ENCODE measurements at places on chromosomes 1 and 21. TPM values are rescaled to one million over a fixed set of nuclear protein-coding genes. Genes with fewer than 3 reads are reported as not detected.

The KCNK1 gene
- total RNA-seq, result 0.90 TPM

DNA sequence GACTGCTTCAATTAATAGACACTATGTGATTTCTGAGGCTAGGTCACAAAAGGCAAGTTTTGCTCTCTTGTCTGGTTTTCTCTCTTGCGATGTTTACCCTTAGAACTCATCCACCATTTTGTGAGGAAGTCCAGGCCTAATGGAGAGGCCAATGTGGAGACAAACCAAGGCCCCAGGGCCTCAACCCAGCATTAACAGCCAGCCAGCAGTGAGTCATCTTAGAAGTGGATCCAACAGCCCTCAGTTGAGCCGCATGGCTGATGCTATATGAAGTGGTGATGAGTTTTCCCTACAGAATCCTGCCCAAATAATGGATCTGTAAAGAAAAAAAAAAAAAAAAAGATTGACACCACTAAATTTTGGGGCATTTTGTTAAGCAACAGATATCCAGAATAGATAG is 95.1 kb downstream of the DNTTIP2 start:
- DNase-seq, result no peak

- DNase-seq, result peak; percentile 92
These were observed 82.3 kb downstream of the ITPKB start for GRCh38 chr1:226656601-226657277.

DNA sequence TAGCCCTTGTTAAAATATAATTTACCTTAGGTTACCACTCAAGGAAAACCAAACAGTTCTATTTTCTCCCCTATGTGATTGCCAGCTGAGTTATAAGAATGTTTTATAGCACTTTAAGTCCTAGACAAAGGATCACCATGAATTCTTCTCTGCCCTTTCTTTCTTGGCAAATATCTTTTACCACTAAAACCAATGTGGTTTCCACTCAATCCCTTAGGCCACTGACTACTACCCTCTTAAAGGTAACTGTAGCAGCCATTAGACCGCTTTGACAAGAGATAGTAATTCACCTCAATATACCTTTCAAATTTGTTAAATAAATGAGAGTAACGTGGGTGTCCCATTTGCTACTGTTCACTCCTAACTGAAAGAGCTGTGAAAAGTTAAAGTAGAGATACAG is 307.9 kb upstream of the PRMT6 start:
- no peak for DNase-seq

DNA sequence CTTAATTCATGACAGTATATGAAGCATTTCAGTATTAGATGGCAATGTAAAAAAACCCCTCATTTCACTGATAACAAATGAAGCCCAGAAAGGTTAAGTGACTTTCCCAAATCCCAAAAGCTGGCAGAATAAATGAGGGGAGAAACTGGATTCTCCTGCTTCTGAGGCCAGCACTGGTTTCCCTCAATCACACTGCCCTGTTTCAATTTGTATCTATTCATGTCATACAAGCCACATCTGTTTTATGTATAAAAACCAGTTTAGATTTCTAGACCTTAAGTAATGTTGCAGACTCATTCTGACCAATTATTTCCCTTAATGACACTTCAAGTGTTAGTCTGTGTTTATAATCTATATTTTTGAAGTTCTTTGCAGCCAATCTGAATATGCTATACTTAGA is 16.8 kb downstream of the PLPPR4 start:
- DNase-seq, result no peak

GRCh38 chr1:240122639-240123613 is 31.2 kb downstream of the FMN2 start:
- no peak for DNase-seq

- peak; percentile 87 for DNase-seq
These were observed 12.1 kb downstream of the PLXNA2 start for GRCh38 chr1:208231881-208232661.

- peak; percentile 38 for DNase-seq
These were observed 3.9 kb downstream of the KPNA6 start for GRCh38 chr1:32111789-32112188.

The WNT3A gene
- not detected for total RNA-seq

The LMOD1 gene
- total RNA-seq, result 53.2 TPM

DNA sequence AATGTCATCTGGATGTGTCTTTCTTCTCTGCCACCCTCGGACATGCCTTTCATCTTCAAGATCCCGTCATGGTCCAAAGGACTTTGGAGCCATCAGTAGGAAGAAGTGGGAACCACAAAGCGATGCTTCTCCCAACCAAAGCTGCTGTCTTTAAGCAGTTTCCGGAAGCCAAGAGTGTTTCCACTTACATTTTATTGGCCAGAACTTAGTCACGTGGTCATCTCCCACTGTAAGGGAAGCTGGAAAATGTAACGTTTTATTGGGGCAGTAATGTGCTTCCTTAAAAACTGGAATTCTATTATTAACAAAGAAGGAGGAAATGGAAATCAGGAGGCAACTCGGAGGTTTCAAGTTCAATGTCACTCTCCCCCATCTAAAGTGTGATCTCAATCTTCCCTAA is 170.8 kb downstream of the ATG4C start:
- no peak for DNase-seq

DNA sequence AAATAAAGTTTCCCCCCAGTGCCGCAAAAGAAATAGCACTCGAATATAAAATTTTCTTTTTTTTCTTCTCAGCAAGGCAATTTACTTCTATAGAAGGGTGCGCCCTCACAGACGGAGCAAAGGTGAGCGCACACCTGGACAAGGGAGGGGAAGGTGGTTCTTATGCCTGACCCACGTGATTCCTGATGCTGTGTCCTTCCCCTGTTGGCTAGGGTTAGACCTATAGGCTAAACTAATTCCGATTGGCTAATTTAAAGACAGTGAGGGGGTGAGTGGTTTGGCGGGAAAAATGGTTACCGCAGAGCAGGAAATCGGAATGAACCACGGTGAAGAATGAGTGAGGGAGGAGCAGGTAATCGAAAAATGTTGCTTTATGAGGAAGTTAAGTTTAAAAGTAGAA is 607 bp upstream of the FAAH start:
- DNase-seq, result no peak

DNA sequence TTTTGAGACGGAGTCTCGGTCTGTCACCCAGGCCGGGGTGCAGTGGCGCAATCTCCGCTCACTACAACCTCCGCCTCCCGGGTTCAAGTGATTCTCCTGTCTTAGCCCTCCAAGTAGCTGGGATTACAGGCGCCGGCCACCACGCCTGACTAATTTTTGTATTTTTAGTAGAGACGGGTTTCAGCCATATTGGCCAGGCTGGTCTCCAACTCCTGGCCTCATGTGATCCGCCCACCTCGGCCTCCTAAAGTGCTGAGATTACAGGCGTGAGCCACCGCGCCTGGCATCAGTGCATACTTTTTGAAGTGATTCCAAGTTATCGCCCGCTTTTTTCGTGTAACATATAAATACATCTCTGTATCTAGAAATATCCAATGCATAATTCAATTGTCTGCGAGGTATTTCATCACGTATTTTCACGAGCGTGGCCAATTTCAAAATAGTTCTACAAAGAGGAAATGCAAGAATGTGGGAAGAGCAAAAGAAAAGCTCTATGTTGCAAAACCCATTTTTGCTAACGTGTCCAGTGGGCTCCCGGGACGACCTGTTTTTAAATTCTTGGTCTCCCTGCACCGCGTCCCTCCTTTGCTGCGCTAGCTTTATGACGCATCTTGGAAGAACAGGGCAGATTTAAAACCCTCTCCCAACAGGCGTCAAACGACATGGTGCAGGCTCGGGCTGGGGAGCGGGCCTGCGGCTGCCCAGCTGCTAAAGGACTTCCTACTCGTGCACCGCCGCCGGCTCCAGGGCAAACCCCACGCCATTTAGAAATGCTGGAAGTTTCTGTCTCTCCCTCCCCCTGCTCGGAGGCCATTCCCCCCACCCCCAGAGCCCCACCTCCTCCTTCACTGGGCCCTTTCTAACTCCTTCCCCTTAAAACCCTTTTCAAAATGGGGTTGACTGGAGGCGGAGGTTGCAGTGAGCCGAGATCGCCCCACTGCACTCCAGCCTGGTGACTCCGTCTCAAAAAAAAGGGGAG is 923 bp upstream of the IFNGR2 start:
- peak; percentile 71 for DNase-seq

The OR14I1 gene
- not detected for total RNA-seq

GRCh38 chr1:243731974-243732625 is 117.9 kb downstream of the AKT3 start:
- DNase-seq, result no peak

The ENAH gene
- total RNA-seq, result 86.9 TPM

- DNase-seq, result no peak
These were observed 52.9 kb upstream of the CNTN2 start for GRCh38 chr1:204990059-204990664.

The SPRR5 gene
- not detected for total RNA-seq

DNA sequence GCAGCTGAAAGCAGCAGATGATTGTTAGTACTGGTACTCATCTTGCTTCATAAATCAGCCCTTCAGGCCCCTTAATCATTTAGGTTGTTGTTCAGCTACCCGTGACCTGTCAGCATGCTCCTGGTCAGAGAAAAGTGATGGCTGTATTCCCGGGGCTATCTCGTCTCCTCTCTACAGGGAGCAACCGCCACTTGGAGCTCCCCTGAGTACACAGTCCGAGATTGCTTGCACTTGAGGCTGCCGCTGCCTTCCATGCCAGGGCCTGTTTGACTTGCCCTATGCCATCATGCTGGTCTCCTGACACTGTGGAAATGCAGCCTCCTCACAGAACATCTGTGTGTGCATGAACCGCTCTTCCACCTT is 97.5 kb downstream of the SPATA46 start:
- no peak for DNase-seq

- DNase-seq, result no peak
These were observed at the start of gene SFN for GRCh38 chr1:26862781-26863684. Gene SFN, plus strand, starts transcription at chr1:26863149. Its CDS starts 64 bp downstream, at chr1:26863213.

Measured in IMR-90 (cell line).